Stimulated activated CD8-positive, alpha-beta memory T cell treated with anti-CD3 and anti-CD28 coated beads, Interleukin-7, amount 100 ng/mL, for 24 hours (primary cell): ENCODE measurements at places on chromosomes 7 and 10.

- DNase-seq, result no peak
Observed at GRCh38 chr10:79176052-79176501, 107.3 kb downstream of the ZMIZ1 start.

DNA sequence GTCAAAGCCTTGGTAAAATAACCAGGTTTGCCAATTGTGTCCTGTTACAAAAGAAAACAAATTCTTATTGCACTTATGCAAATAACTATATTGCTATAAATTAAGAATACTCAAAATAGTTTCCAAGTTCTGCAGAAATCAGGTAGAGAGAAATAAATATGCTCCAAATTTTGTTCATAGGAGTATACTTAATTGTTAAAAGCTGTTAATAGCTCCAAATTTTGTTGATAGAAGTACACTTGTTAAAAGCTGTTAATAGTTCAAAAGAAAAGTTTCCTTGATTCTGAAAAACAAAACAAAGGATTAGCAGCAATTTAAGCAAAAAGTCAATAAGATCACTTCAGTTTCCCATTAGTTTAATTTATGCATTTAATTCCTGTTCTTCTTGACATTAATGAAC is 46.4 kb upstream of the ZNF138 start:
- no peak for DNase-seq

GRCh38 chr7:1886361-1887064 is 216.4 kb downstream of the ELFN1 start:
- no peak for DNase-seq

GRCh38 chr7:77409739-77410547 is 6.2 kb downstream of the GSAP start:
- DNase-seq, result no peak

DNA sequence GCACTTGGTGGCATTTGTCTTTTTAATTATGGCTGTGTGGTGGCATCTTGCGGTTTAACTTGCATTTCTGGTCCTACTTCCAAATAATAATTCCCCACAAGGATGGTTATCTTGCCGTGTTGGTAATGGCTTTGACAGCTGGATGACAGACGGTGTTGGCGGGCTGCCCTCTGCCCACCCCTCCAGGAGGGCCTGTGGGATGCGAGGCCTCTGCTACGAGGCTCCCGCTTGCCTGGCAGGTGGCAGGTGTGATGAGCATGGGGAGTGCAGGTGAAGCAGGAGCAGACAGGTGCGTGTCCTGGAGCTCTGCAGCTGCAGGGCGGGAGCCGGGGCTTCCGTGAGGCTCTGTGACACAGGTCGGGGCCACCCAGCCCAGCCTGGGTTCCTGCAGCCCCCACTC is 11.8 kb downstream of the INPP5A start:
- no peak for DNase-seq

DNA sequence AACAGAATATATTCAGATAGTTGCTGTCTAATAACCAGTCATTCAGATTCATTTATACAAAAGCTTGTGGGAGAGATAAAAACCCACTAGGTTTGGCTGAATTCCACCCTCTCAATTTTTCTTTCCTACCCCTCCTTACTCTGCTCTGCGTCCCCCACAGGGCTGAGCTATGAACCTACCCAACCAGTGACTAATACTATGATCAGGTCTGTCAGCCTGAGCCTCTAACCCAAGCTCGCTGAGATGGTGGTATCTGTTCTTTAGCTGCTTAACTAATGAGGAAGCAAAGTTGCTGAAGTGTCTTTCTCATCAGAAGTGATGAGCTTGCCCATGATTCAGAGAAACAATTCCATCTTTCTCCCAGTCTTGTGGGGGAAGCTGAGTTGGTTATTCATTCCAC is 248.7 kb upstream of the GPR26 start:
- no peak for DNase-seq
